Activated CD4-positive, alpha-beta T cell treated with anti-CD3 and anti-CD28 coated beads, Interleukin-2, amount 10 ng/mL, durations not matched to agents 7 days and 5 days (primary cell): ENCODE measurements at places on chromosomes 16 and 17.

DNA sequence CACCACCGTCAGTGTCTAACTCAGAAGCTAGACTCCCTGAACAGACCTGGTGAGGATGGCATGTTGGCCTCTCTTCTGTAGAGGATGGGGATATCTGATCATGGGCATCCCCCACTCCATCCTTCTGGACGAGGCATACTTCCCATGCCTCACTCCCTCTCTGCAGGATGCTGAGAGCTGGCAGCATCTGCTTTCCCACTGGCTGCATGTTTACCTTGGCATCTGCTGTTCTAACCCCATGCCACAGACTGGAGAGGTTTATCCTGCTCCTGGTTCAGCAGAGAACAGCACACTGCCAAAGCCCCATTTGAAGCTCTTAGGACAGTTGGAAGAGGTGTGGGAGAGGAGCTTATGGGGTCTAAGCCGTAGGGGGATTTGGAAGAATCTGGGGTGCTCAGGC lies 46.0 kb downstream of the YPEL2 start:
- DNase-seq: no peak

DNA sequence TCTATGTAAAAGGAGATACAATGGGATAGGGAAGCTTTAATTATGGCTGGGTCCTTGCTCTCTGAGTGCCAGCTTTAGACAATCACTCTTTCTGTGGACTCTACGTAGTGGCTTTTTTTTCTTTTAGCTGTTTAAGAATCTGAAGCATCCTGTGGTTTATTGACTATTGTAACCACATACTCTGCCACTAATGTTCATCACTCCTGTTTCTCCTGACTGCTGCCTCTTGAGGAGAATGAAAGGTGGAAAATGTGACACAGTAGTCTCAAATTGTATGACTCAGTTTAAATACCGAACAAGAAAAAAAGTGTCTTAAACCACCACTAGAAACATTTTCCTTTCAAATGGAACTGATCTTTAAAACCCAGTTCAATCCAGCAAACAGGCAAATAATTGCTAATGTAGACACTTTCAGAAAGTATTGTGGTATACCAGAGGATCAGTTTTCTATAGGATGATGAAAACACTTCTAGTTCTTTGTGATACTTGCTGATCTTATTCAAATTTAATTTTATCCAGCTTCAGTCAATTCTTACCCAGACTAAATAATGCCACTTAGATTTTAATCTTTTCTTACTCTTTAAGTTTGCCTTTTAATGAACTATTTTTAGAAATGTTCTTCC lies 302.7 kb upstream of the PMFBP1 start:
- DNase-seq: no peak

GRCh38 chr17:51598824-51599223 lies 338.5 kb downstream of the UTP18 start:
- no peak for DNase-seq

DNA sequence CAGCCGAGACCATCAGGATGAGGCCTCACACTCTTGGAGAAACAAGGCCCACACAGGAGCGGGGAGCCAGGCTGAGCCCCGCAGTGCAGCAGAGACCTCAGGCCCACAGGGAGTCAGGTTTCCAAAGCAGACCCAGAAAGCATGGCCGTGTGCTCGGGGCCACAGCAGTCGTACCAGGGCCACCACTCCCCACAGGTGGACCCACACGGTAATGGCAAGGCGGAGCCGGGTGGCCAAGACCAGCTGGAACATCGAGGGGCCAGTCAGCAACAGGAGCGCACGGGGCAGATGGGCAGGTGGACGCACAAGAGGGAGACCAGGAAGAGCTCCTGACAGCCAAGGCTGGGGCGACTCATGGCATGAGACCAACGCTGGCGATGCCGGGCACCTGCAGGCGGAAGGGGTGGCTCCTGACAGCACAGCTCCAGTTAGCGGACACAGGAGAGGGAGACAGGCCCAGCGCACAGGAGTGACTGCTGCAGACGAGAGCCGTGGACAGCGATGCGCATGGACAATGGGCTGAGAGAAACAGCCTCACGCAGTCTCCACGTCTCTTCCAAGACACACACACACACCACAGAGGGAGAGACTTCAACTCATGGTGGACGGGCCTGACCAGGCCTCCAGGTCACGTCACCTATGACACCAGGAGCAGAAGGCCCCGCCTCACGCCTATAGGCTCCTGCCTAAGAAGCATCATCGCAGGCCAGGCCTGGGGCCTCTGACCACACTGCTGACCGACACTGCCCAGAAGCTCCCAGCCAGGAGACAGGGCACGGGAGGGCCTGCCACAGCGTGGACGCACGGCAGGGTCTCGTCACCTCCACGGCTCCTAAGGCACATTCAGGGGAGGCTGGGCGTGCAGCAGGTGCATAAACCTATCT lies 58.6 kb downstream of the ZNF778 start:
- DNase-seq: no peak

DNA sequence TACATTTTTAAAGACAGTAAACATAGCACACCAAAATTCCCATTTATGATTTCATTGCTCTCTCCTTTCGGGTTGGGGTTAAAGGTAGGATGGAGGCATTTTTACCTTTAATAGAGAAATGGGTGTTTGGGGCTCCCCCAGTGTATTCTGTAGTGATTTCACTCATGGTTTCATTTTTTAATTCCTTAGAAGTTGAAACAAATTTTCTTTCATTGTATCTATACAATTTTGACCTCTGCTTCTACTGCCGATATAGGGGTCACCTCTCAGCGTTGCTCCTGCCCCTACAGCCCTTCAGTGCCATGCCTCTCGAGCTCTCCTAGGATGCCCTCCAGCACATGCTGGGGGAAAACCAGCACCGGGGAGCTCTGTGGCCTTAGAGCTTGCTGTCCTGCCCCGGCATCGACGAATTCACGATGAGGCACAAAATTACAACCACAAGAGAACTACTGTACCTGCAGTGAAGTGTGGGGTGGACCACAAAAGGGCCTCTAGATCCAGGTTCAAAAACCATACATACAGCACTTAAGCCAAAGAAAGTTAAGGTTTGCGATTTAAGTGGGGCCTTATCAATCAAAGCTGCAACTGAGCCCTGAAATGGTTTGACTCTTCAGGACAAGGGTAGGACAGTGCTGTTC lies 39.3 kb downstream of the LITAFD start:
- DNase-seq: no peak

DNA sequence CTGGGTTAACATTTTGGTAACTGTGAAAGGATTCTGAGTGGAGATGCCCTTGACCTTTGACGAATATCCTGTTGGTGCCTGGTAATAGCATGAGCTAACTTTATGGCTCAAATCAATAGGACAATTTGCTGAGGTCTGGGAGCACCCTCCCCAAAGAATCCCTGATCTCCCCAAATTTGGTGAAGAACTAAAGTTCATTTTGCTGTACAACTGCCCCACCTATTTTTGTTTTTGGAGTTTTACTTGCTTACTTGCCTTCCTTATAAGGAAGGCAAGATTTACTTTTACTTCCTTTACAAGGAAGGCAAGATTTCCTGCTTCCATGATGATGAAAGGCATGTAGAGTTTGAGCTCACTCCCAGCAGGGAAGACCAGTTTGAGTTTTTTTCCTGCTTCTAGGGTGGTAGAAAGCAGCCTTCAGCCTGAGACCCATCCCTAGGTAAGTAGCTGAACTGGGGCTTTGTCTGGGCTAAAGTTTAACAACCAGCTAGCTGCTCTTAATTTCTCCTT lies 2.8 kb downstream of the KRTAP4-9 start:
- DNase-seq: no peak

GRCh38 chr17:82412535-82413520 lies 5.3 kb upstream of the HEXD start:
- no peak for DNase-seq

- peak; percentile 59 for DNase-seq
Measured at GRCh38 chr17:59829217-59830006, 63.3 kb downstream of the TUBD1 start.

- DNase-seq: no peak
Measured at GRCh38 chr17:34391241-34391640, 28.2 kb upstream of the CCL1 start.

GRCh38 chr17:63993368-63993985 lies 4.7 kb upstream of the PRR29 start:
- DNase-seq: peak; percentile 41

- DNase-seq: no peak
Measured at GRCh38 chr16:72985148-72985941, 62.6 kb downstream of the ZFHX3 start.

GRCh38 chr16:89034573-89034961 lies 57.6 kb upstream of the CBFA2T3 start:
- DNase-seq: no peak

- DNase-seq: no peak
Measured at GRCh38 chr16:80390871-80391489, 149.8 kb upstream of the DYNLRB2 start.
